Stimulated activated CD4-positive, alpha-beta T cell treated with anti-CD3 and anti-CD28 coated beads, Interleukin-12 subunit alpha, Interleukin-12 subunit beta, amount 100 ng/mL, for 48 hours (primary cell): ENCODE measurements at places on chromosomes 4 and X.

DNA sequence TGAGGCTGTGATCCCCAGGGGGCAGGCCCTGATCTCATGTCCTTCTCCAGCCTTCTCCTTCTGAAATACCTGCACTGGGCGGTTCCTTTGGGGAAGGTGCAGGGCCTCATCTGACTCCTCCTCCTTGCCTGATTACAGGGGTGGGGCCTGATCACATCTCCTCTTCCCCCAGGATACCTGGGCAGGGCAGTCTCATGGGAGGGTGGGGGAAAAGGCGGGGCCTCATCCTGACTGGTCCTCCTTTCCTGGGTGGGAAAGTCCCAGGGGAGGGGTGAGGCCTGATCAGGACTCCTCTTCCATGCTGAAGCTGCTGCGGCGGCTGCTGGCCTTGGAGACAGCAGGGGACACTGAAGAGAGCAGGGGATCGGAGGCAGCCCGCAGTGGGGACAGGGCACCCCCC, 13.3 kb downstream of the TFE3 start:
- DNase-seq = no peak

DNA sequence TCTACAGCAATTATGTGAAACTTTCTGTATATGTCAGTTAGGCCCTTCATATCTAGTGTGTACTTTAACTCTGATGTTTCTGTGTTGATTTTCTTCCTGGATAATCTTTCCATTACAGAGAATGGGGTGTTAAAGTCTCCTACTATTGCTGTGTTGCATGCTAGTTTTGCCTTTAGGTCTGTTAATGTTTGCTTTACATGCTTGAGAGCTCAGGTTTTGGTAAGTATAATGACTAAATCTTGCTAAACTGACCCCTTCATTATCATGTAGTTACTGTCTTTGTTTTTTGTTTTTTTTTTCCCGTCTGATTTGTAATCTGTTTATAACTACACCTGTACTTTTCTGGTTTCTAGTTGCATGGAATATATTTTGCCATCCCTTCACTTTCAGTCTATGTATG, 63.6 kb upstream of the UGT2B15 start:
- no peak for DNase-seq

DNA sequence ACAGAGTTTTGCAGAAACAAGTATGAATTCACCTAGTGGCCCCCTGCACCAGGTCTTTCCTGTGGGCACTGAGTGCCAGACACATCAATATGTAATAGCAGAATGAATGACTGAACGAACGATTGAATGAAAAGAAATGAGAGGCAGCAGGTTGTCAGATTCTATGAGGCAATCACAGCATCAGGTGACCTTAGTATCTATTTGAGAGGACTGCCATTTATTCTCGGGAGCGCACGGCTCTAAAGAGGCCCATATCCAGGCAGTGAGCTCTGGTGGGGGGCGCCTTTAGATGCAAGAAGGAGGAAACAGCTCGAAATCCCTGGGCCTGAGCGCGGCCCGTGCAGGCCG, 528 bp upstream of the SLC25A4 start:
- DNase-seq = no peak

DNA sequence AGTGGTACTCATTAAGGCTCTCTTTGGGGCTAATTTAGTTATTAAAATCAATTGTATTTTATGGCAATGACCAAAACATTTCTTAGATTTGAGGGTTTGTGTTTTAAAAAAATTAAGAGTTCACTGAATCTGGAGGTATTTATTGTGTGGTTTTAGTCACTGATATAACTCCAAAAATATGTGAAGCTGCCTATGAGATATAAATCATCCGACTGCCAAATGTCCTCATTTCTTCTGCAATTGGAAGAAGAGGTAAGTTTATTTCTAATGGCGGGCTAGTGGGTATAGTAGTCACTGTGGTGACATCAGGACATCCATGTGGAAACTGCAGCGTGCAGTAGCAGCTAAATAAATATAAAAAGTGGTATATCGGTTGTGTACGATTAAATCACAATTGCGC, 205.5 kb downstream of the MID1 start:
- DNase-seq = no peak

GRCh38 chrX:72041871-72042851, 89.6 kb downstream of the RTL5 start:
- no peak for DNase-seq

GRCh38 chr4:10295301-10295700, 161.9 kb downstream of the ZNF518B start:
- DNase-seq = no peak

DNA sequence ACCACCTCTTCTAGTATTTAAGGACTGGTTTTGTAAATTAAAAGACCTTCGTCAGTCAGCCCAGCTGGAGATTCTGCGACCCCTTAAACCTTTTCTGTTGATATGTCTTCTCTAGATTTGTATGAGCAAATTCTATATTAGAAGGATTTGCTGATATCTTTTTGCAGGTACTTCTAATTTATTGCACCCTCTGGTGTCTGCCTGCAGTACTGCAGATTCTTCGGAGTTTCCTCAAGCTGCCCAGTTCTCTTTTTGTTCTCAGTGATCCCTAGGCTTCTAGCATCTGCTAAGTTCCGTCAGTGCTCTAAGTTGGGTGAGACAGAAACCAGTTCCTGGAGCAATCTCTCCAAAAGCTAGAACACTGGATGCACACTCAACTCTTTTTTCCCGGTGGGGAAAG, 545.2 kb downstream of the C4orf33 start:
- peak; percentile 12 for DNase-seq

DNA sequence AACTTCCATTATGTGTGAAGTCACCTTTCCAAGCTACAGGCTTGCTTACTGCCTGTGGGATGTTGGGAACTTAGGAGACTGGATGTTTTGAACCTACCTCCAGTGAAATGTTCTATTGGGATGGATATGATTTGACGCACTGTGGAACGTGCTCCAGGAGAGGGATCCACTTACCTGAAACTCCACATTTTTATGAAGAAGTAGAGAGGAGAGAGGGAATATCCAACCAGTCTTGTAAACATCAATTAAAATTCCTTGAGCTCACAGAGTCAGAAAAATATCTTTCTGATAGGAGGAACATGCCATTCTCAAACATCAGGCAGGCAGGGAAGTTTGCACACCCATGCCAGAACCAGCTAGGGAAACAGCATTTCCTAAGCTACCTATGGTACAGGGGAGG, 91.1 kb upstream of the MAOA start:
- DNase-seq = no peak

DNA sequence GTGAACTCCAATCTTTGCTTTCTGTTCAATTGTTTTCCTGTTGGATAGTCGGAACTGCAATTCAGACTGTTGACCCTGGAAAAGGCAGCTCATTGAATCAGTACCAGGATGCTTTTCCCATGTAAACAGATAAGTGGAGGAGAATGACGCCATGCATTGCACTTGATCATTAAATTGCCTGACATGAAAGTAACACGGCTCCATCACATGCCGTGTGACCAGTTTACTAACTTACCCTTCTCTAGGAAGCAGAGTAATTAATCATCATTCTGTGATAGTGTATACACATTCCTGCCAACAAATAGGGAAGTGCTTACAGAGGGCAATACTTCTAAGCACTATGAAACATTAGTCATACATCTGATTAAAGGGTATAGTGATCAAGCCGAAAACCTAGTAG, 101.4 kb downstream of the PPARGC1A start:
- no peak for DNase-seq

GRCh38 chr4:31929676-31930345, 1209.6 kb downstream of the PCDH7 start:
- no peak for DNase-seq

- DNase-seq = no peak
Measured at GRCh38 chr4:74714611-74715130, 79.7 kb downstream of the BTC start.

DNA sequence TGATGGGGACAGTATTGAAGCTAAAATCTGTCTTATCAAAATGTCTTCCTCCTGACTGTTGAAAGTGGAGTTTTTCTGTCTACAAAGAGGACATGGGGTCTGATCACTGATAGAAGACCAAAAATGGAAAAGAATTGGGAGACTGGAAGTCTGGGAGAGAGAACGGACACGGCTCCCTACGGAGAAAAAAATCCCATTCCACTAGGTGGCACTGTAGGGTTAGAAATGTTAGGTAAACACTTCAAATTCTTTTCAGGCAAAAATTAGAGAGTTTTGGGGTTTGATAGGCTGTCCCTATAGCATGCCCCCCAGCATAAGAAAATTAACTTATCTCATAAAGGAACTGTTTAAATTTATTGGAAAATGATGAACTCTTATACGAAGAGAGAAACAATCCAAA, 200.5 kb downstream of the FAM133A start:
- peak; percentile 3 for DNase-seq
